Motor neuron (in vitro differentiated cells): ENCODE measurements at places on chromosomes 7 and 10. TPM values are rescaled to one million over a fixed set of nuclear protein-coding genes. Genes with fewer than 3 reads are reported as not detected.

GRCh38 chr10:105010411-105011121 lies 369.5 kb downstream of the SORCS3 start:
- no peak for ATAC-seq

RGS10 gene
- total RNA-seq, result 0.52 and 0.87 TPM in 2 replicates

SLC16A9 gene
- total RNA-seq, result 33.4 and 33.9 TPM in 2 replicates

NKX1-2 gene
- 2.6 TPM in 2 replicates for total RNA-seq

DNA sequence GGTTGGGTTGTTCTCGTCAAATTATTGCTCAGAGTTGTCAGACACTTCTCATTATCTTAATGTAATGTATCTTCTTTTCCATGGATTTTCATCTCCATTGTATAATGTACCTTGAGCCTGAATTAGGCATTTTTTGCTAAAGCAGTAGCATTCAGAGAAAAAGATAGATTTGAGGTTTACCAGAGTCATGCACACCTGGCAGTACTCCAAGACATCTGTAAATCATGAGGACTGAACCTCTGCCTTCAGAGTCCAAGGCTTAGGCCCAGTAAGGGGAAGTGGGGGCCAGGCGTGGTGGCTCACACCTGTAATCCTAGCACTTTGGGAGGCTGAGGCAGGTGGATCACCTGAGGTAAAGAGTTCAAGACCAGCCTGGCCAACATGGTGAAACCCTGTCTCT lies 624.3 kb upstream of the MBL2 start:
- ATAC-seq, result no peak

- no peak for ATAC-seq
Observed at GRCh38 chr7:83105063-83105462, 57.6 kb downstream of the PCLO start.

DNA sequence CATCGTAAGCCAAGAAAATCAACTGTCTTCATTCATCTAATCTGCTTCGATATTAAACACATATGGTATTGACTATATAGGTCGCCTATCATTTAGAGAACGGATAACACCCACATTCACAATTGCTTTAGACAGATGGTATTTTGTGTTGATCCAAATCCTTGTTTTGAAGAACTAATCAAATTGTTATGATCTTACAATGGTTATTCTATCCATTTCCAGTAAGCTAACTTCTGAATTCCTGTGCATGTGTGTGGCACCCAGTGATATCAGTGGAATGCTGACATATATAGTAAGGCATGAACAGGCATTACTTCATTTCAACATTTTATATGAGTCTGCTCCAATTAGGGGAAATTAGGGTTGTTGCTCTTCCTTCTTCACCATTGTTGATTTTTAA lies 98.8 kb downstream of the SEMA3E start:
- no peak for ATAC-seq

CPA1 gene
- total RNA-seq, result 2.1 TPM in 1 of 2 replicates, not detected in the other

DNA sequence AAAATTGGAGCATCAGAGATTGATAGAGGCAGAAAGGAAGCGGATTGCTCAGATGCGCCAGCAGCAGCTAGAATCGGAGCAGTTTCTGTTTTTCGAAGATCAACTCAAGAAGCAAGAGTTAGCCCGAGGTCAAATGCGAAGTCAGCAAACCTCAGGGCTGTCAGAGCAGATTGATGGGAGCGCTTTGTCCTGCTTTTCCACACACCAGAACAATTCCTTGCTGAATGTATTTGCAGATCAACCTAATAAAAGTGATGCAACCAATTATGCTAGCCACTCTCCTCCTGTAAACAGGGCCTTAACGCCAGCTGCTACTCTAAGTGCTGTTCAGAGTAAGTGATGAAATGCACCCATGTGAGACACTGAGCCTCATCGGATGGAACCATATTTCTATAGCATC lies 33.1 kb downstream of the STAMBPL1 start:
- peak; percentile 29 for ATAC-seq

- no peak for ATAC-seq
Observed at GRCh38 chr7:17786314-17786852, 153.9 kb downstream of the SNX13 start.

- peak; percentile 99 for ATAC-seq
Observed at GRCh38 chr7:47474937-47475879, 106.7 kb downstream of the TNS3 start.

DNA sequence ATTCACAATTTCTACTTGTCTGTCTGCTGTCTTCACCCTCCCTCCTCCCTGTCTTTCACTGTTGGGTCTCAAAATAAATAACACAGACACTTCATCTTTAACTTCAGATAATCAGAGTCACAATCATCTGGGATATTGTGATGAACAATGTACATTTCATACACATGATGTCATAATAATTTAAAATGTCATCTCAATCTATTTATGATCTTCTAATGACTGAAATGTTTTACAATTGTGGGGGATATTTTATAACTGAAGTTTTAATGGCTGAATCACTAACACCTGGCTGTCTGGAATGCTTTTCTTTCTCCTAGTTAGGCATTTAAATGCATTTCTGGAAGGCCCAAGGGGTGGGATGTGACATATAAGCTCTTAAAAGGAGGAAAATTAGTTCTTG lies 859.8 kb downstream of the LRMDA start:
- ATAC-seq, result no peak

- peak; percentile 91 for ATAC-seq
Observed at GRCh38 chr7:4973728-4974198, 14.8 kb upstream of the MMD2 start.

DNA sequence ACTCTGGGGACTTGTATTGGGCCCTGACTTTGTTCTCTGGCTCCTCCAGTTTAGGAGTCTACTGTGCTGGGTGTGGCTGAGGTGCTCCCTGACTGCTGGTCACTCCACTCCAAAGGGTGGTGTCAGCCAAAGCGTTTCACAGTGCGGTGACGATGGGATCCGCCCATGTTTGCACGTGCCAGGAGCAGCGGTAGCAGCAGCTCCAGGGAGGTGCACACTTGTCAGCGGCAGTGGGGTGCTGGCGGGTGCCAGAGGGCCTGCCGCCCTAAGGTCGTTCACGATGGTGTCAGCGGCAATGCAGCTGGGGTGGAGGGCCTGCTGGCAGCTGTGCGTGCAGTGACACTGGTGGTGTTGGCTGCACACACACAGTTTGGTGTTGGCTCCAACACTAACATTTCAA lies 268.5 kb upstream of the AKR1E2 start:
- no peak for ATAC-seq

DNA sequence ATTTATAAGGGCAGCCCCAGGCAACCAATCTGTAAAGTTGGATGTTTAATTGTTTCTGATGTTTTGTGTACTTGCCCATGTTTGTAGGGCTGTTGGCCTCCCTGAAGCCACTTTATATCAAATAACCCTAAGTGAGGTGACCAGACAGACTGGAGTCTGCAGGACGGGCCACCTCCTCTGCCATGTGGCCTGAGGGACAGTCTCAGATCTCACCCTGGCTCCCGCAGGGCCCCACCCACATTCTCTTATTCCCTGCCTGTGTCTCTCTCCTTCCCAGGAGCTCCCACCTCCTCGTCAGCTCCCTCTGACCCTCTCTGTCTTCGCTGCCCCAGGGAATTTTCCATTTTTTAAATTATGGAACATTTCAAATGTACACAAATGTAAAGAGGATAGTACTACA lies 9.5 kb upstream of the C10orf71 start:
- no peak for ATAC-seq

DNA sequence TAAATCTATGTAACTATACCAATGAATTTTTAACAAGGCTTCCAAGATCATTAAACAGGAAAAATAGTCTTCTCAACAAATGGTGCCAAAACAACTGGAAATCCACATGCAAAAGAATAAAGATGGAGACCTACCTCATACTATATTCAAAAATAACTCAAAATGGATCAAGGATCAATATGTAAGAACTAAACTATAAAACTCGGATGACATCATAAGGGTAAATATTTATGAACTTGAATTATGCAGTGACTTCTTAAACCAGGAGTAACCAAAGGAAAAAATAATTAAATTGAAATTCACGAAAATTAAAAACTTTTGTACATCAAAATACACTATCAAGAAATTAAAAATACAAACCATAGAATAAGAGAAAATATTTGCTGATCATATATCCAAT lies 728.7 kb upstream of the GHITM start:
- no peak for ATAC-seq

GRCh38 chr10:29253690-29254029 lies 35.2 kb upstream of the LYZL1 start:
- no peak for ATAC-seq

IGFBP3 gene
- total RNA-seq, result 2.7 TPM in 1 of 2 replicates, not detected in the other

GRCh38 chr7:16904076-16904475 lies 22.3 kb upstream of the AGR3 start:
- ATAC-seq, result no peak

DNA sequence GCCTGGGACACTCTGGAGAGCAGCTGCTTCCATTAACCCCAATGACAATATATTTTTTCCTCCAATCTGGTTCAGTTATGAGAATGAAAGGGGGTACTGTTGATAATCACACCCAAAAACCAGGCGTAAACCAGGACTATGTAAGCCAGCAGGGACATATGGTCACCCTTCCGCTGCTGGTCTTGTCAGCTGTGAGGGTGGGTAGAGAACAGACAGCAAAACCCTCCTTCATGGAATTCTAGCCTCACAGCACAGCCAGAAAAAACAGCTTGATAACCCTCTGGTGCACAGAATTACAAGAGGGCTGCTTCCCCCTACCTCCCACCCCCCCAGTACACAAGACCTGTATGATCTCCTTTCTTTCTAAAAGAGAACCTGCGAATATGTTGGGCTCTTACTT lies 368.8 kb upstream of the ZMIZ1 start:
- no peak for ATAC-seq

GRCh38 chr10:17780727-17781126 lies 28.4 kb upstream of the MRC1 start:
- no peak for ATAC-seq

DNA sequence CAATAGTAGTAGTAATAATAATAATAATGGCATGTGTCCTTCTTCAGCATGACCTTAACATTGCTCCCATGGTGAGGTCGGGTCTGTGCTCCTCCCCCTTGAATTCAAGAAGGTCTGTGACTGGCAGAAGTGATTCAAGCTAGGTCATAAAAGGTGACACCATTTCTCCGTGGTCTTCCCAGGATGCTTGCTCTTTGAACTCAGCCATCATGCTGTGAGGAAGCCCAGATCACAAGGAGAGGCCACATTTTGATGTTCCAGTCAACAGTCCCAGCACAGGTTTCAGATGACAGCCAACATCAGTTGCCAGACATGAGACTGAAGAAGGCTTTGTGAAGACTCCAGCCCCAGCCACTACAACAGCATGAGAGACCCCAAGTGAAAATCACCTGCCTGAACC lies 83.9 kb downstream of the SEPTIN14 start:
- ATAC-seq, result no peak

- ATAC-seq, result no peak
Observed at GRCh38 chr10:117222976-117223692, 17.8 kb upstream of the SLC18A2 start.

DNA sequence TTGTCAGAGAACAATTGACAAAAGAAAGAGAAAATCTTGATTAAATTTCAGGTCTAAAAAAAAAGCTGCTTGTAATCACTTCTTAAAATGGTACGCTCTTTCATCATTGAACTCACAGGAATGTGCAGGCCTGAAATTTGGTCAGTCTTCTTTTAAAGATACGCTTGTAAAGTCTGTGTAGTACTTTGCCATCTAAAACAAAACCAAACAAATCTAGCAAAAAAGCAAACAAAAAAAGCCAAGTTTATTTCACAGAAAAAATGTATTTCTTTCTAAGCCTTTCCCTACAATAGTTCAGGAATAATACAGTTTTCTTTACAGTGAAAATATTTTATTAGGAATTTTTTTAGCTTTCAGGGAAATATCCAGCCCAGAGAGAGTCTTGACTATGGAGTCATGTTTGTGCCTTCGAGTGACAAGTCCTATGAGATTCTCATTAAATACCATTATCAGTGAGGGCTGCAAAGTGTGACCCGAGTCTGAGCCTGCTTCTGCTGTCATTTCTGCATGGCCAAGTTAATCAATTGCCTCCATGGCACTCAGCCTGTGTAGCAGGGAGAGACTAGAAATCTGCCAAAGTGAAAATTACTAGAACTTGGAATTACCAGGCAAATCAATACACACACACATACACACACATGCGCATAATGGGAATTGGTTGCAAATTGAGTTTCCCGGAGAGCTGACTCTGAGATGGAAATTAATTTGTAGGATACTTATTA lies 172.6 kb downstream of the OTUD1 start:
- ATAC-seq, result peak; percentile 9

TLX1 gene
- total RNA-seq, result 0.21 and 0.60 TPM in 2 replicates

DNA sequence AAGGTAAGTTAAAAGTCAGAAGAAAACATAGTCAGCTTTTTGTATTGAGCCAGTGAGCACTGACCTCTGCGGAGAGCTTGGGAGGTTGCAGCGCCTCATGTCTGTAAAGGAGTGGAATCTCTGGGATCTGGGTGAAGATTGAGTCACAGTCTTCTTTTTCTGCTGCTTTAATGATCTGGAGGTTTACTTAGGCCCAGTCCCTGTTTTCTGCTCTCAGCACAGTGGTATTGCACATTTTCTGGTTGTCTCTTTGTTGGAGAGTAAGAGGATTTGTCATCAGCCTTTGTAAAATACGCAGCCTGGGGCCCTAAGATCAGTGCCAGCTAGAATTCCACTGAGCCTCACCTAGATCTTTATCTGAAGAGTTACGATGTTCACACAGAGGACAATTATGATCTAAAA lies 58.3 kb upstream of the GJD4 start:
- ATAC-seq, result peak; percentile 34

DNA sequence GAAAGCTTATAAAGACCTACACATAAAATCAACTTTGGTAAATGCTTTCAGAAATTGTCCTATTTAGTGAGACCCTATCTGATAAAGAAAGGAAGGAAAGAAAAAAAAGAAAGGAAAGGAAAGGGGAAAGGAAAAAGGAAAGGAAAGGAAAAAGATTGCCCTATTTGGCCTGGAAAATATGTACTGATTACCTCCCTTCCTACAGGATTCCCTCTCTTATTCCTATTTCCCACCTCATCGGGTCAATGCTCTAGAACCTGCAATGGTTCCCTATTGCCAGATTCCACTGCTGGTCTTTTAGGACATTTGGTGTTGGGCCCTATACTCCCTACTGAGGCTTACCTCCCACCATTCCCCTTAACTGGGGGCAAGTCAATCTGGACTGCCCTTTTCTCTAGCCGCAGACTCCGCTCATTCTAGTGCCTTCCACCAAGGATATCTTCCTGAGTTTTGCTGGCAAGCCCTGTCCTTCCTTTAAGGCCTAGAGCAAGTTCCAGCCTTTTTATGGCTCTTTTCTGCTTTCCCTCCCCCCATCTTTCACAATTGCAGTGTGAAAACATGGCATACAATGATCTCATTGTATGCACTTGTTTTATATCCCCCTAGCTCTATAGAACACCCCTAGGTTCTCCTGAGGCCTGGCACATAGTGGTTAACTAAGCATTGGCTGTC lies 4.4 kb downstream of the DDIT4 start:
- no peak for ATAC-seq

DNA sequence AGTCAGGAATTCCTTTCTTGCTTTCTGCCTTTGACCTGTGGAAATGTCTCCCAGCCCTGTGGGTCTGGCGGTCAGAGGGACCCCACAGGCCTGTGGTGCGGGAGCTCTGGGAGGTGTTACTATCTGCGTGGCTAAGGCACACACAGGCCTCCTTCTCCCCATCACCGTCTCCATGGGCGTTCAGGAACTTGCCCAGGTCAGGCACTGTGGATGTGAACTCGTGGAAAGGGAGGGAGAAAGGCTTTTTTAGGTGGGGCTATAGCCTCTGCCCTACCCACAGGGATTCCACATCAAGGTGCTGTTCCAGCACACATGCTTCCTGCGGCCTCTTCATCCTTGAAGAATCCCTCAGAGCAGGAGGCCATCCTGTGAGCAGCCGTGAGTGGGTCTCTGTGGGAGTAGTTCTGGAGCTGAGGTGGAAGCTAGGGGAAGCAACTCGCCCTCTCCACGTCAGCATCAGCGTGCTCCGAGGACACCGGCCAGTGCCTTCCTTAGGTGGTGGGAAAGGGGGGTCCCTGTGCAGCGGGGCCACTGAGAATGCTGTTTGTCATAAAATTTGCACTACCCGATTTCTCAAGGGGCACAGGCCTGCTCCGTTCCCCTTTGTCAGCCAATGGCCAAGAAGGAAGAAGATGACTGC lies 7.5 kb upstream of the ATP6V0E2 start:
- ATAC-seq, result no peak
